Mononuclear cell (primary cell): ENCODE measurements at places on chromosomes 7 and 10. TPM values are rescaled to one million over a fixed set of nuclear protein-coding genes. Genes with fewer than 3 reads are reported as not detected.

The PPP1R17 gene
- not detected for total RNA-seq

The TMEM236 gene
- total RNA-seq: under 0.01 TPM

The WNT8B gene
- not detected for total RNA-seq

The METTL2B gene
- total RNA-seq: 8.0 TPM

The EVX1 gene
- not detected for total RNA-seq

The RBP4 gene
- not detected for total RNA-seq

The ANKRD61 gene
- total RNA-seq: not detected

The TACR2 gene
- not detected for total RNA-seq

The CCDC7 gene
- 136 TPM for total RNA-seq

The SLC26A4 gene
- total RNA-seq: not detected

The SKIDA1 gene
- total RNA-seq: not detected

The GIMAP1 gene
- 10.0 TPM for total RNA-seq

The PNLIPRP1 gene
- not detected for total RNA-seq

The CLCN1 gene
- total RNA-seq: 0.21 TPM

The SPDYE5 gene
- total RNA-seq: not detected
